Suprapubic skin (tissue), 4 donors: ENCODE measurements at places on chromosomes 12 and 14. TPM values are rescaled to one million over a fixed set of nuclear protein-coding genes. Genes with fewer than 3 reads are reported as not detected.

The SSTR1 gene
- total RNA-seq, result 0.44 TPM

The BIN2 gene
- total RNA-seq, result 1.9 TPM

The CATSPERB gene
- 0.16 TPM for total RNA-seq

The SPTB gene
- 0.51 TPM for total RNA-seq

The NRDE2 gene
- 17.9 TPM for total RNA-seq

GRCh38 chr14:45284802-45285201, 31.8 kb upstream of the MIS18BP1 start:
- no peak for DNase-seq

DNA sequence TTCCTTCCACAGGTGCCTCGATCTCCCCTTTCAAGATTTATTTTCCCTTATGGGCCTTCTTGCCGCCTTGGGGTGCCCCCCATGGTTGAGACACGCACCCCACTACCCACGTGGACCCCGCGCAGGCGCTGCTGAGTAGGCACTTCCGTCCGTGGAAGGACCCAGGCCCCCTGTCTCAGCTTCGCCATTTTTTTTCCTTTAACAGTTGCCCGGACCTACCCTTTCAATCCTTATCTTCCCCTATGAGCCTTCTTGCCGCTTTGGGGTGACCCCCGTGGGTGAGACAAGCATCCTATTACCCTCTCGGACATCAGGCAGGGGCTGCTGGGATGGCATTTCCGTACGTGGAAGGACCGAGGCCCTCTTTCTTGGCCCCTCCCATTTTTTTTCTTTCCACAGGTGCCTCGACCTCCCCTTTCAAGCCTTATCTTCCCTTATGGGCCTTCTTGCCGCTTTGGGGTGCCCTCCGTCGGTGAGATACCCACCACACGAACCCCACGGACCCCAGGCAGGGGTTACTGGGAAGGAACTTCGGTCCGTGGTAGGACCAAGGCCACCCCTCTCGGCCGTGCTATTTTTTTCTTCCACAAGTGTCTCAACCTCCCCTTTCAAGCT, 268.2 kb downstream of the ALG10 start:
- no peak for DNase-seq
